Smooth muscle cell of the brain vasculature (primary cell): ENCODE measurements at places on chromosomes 2 and 18.

GRCh38 chr18:22872900-22873537, 60.1 kb upstream of the RBBP8 start:
- DNase-seq = no peak

DNA sequence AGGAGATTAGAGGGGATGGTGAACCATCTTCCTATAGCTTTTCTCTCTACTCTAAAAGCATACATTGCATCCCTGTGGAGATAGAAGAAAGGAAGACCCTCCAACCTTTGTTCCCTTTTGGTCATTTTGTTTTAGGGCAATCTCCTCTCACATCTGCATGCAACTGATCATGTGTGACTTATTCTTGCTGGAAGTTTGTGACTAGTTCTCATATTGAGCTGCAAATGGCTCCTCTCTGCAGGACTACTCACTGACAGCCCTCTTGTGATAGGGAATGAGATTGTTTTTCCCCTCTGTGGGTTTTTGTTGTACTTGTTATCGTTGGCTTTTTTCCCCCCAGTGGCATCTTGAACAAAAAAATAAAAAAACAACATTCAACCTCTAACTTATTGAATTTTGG, 416.0 kb upstream of the CNTNAP5 start:
- no peak for DNase-seq

- no peak for DNase-seq
Observed at GRCh38 chr2:230614913-230615332, 97.7 kb upstream of the CAB39 start.

DNA sequence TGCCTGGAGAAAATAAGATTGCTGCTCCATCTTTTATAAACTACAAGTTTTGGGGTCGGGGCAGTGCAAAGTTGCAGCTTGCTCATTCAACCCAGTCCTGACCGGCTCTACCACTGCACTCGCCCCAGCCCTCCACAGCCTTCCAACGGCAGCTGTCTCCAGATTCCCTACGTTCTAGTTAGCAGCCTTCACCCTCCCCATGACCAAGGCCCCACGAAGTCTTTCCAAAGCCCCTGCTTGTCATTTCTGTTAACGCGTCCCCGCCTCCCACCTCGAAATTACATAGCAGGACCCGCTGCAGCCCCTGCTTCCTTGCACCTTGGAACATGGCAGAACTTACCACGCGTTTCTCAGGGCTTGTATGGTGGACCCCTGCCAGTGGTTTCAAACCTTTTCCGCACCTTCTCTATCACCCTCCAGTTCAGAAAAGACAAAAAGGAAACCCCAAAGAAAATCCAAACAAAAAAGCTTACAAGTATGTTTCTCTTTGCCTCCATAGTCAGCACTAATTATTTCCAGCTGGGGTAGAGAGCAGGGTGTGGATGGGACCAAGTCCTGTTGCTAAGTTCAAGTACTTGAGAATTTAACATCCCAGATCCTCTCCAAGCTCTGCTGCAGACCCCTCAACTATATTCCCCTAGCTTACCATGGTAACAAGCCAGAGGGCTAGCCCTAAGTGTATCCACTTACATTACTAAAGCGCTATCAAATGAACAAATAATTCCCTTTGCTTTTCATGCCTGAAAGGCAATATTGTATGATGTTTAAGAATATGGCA, 161.5 kb downstream of the TGIF1 start:
- no peak for DNase-seq

- no peak for DNase-seq
Observed at GRCh38 chr18:484749-485464, 15.6 kb downstream of the COLEC12 start.

DNA sequence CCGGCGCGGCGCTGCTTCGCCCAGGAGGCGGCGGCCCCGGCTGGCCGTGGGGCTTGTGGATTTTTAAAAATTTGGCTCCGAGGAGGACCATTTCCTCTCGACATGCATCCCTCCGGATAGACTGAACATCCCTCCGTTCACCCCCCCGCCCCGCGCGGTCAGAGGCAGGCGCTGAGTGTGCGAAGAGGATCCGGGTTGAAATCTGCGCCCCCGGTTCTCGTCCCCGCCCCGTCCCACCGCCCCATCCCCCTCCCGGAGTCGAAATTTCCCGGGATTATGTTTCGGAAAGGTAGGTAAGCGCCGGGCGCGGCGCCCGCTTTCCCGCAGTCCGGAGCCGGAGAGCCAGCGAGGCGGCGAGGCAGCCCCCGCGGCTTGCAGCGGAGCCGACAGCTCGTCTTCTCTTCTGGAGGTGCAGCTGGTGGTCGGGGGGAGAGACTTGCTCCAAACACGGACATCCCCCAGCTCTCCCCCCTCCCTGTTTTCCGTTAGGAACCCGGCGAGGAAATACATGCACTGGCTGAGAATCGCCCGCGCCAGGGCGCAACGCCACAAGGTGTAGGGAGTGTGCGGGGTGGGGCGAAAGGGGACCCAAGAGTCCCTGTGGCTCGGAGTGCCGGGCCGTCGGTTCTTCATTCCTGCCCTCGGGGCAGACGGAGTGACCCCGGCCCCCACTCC, at the start of gene PRKCE:
PRKCE (plus strand) TSS at position 261 of the 675 bp plus-strand sequence.
- no peak for DNase-seq

DNA sequence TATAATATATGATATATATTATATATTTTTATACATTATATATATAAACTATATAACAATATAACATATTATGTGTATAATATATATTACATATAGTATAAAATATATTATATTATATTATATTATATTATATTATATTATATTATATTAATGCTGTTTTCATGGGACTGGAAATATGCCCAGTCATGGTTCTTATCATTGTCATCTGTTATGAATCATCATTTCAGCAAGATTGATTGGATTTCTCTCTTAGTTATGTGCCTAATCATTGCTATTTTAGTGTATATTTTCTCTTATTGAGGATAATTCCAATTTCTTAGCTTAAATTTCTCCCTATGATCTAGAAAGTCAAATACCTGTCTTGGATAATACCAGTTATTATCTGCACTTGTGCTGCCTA, 617.8 kb downstream of the TRIB2 start:
- no peak for DNase-seq

- DNase-seq = no peak
Observed at GRCh38 chr2:19785447-19785846, 116.3 kb downstream of the TTC32 start.

- no peak for DNase-seq
Observed at GRCh38 chr2:105757433-105757832, 12.7 kb downstream of the NCK2 start.

GRCh38 chr2:201883606-201884369, 77.5 kb downstream of the CDK15 start:
- DNase-seq = no peak

DNA sequence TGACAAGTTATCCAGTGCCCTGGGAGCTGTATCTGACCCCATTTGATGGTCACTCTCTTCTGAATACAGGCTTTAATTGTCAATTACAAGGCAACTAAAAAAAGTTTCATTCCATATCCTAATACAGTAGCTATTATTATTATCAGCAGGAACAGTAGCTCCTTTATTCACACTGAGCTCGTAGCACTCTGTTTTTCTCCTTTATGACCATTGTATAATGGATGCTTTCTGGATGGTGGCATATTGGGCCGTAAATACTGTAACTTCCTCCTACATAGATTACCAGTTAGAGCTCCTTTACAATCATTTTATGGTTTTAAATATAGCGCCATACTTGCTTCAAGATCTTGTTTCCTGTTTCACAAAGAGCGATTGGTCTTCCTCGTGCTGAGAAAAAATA, 1040.3 kb downstream of the TSN start:
- DNase-seq = no peak

GRCh38 chr2:230684270-230685168, 28.1 kb upstream of the CAB39 start:
- DNase-seq = no peak

DNA sequence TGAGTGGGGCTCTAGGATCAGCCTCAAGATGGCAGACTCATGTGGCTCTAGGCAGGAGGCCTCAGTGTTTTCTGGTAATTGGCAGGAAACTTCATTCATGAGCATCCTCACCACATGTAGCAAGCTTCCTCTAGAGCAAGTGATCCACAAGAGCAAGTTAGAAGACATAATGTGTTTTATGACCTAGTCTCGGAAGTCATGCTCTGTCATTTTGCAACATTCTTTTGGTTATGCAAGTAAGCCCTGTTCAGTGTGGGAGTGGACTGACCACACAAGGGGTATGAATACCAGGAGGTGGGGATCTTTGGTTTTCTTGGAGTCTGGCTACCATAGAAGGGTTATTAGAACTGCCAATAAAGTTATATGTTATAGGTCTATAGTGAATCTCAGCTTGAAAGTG, 66.8 kb upstream of the STK39 start:
- no peak for DNase-seq

- no peak for DNase-seq
Observed at GRCh38 chr2:197088694-197089093, 162.2 kb upstream of the PGAP1 start.

GRCh38 chr2:1736045-1736444, 8.3 kb downstream of the PXDN start:
- no peak for DNase-seq

GRCh38 chr2:3785220-3785889, 82.0 kb downstream of the DCDC2C start:
- no peak for DNase-seq

- no peak for DNase-seq
Observed at GRCh38 chr18:58502628-58503027, 126.3 kb downstream of the ALPK2 start.

DNA sequence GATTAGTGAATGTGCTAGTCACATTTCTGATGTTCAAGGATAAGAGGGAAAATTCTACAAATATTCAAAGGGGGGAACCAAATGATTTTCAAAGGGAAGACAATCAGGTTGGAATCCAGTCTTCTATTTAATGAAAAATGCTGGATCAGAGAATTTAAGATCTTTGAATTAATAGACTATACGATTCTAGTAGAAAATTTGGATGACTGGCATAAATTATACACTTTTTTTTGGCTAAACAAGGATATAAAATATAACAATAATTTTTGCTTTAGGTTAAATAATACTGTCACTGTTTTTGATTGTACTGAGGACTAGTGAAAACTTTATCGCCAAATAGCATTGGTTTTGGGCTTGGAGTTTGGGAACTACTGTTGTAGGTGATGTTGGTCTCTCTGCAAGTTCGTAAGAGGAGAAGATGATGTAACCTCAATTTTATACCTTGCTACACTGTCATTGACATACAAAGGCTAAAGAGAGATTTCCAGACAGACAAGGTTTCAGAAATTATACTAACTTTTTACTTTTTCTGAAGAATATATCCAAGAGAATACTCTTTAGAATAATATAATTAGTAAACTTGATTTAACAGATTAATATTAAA, 51.3 kb downstream of the NCOA1 start:
- no peak for DNase-seq

DNA sequence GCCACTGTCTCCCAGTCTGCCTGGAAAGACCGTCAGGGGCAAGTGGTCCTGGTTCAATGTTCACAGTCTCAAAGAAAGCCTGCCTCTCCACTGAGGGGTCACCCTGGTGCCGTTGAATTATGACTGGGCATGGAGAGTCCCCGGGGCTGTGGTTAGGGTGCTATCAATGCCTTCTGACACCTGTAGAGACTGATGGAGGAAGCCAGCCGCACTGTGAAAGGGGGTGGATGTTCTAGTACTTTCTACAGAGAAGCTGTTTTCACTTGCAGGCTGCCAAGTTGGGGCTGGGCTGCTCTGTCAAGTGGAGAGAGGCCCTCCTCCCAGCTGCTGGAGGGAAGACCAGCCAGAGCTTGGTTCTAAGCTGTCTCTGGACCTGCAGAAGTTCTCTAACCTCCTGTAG, 80.5 kb downstream of the BCL2L11 start:
- DNase-seq = no peak

- no peak for DNase-seq
Observed at GRCh38 chr18:55983433-55983832, 395.4 kb upstream of the TCF4 start.

DNA sequence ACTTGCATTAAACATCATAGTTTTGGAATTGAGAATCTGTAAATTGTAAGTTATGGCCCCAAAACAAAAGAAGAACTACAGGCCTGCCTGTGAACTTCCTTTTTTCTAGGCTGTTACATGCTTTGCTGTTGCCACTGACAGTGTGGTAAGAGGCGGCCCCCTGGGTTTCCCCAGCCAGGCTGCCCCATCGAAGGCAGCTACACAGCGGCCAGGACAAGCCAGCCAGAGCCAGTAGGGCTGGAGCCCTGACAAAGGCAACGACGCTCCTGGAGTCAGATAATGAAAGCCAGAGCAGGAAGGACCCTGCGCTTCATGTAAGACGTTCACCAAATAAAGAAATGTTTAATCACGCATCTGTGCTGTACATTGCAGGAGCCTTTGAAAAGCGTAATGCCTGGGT, 55.0 kb downstream of the ANKRD44 start:
- no peak for DNase-seq

- no peak for DNase-seq
Observed at GRCh38 chr2:109126501-109126860, 2.5 kb upstream of the SH3RF3 start.

DNA sequence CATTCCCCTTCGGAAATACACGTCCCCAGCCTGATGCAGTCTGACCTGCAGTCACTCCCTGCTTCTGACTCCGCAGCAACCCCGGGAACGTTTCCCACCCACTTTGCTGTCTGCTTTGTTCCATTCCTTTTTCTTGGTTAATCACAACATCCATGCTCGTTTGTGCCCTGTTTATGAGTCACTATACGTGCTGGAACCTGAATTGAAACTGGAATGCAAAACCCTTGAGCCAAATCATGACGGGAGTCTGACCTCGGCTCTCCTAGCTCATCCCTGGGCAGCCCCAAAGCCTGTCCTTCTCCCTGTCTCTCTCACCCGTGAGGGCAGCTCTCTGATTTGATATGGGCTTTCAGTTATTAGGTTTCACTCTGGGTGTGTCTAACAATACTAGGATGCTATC, 57.1 kb upstream of the RNF152 start:
- DNase-seq = no peak

DNA sequence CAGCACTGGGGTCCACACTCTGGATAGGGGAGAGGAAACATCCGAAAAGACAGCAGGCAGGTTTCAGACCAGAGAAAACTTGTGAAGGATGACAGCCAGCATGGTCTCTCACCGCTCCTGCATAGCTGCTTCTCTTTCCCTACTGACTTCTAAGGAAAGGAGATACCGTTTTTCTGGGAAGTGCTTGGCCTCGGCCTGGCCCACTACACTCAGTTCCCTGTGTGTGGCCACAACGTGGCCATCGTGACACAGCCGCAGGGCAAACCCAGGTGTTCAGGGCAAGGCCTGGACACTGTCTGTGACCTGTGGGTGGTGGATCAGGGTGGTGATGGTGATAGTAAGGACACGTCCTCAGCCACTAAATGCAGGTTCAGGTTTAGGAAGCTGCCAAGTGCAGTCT, 34.2 kb upstream of the ACAA2 start:
- DNase-seq = no peak

- DNase-seq = no peak
Observed at GRCh38 chr2:164964700-164965099, 9.4 kb upstream of the SLC38A11 start.
